ENCODE measurements at places on chromosomes 13 and 19.

GRCh38 chr19:35341565-35342225 lies 6.0 kb upstream of the FFAR1 start:
- no peak for DNase-seq

- no peak for DNase-seq
Observed at GRCh38 chr19:35041548-35042055, at the start of gene HPN. HPN (plus strand) TSS chr19:35041721; CDS start chr19:35042507, 786 bp downstream.

- no peak for DNase-seq
Observed at GRCh38 chr19:32336259-32337083, 8.9 kb upstream of the ZNF507 start.

- DNase-seq, result no peak
Observed at GRCh38 chr13:89052699-89053098, 1381.5 kb downstream of the SLITRK5 start.

GRCh38 chr19:3441089-3441985 lies 39.0 kb downstream of the SMIM24 start:
- DNase-seq, result no peak

DNA sequence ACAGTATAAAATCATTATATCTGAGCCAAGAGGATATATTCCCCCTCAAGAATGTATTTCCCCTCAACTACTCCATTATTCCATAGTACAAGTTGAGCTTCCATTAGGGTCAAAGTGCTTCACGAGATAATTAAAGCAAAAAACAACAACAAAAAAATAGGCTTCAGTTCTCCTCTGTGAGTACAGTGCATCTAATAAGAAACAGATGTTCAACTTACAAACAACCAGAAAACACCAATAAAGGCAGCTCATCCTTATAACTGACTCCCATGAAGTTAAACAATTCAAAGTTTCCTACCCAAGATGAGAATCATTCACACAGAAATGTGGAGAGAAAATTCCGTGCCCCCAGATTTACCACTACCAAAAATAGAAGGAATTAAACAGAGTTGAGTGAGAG lies 854.4 kb downstream of the PCDH9 start:
- DNase-seq, result no peak

- DNase-seq, result no peak
Observed at GRCh38 chr13:99258946-99259345, 767 bp upstream of the GPR18 start.

GRCh38 chr13:77316430-77316829 lies 10.5 kb downstream of the MYCBP2 start:
- no peak for DNase-seq

GRCh38 chr19:12995596-12996405 lies 526 bp downstream of the NFIX start:
- DNase-seq, result no peak

- no peak for DNase-seq
Observed at GRCh38 chr13:29953542-29953941, 103.1 kb upstream of the UBL3 start.

DNA sequence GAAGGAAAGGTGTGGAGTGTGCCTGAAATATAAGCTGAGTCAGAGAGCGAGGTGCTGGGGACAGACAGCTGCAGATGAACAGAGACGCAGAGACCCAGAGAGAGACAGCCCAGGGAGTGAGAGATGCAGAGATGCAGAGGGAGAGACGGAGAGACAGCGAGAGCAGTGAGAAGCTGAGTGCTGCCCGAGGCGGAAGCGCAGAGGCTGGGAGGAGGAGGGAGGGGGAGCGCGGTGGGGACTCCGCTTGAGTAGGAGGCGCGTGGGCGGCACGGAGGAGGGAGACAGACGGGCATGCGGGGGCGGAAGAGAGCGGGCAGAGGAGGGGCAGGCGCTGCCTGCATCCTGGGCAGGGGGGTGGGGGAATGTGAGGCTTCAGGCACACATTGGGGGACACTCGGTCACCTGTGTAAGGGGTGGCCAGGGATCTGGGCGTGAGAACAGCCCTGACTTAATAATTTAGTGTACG lies 25.7 kb downstream of the SLC8A2 start:
- DNase-seq, result peak; percentile 46

GRCh38 chr13:21960108-21960507 lies 289.2 kb downstream of the FGF9 start:
- no peak for DNase-seq

Data from T-helper 2 cell treated with Interferon-gamma antibody and Interleukin-4, amounts not matched to agents 5 μg/mL and 100 μg/mL, for 36 hours (primary cell).